Iris pigment epithelial cell (primary cell): ENCODE measurements at places on chromosomes 2 and 18.

DNA sequence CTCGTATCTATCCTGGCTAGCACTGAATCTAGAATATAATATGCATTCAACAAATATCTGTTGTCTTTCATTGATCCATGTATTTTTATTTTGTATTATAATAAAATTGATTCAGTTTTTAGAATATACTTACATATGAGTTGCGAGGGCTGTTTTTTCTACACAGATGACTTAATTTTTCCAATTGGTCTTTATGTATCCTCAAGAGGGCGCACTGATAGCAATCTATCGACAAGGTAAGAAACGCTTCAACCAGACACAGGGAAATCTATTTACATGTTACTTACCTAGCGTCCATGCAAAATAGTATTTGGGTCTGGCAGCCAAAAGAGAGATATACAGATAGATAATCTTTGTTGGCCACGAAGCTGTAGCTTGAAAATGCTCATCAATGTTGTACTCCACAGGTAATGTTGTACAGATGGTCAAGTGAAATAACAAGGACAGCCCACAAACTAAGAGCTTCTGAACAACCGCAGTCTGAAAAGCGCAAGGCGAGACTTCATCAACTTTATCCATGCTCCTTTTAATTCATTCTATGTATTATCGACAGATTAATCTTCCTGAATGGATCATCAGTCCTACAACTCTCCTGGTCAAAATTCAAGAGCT is 35.5 kb upstream of the KIDINS220 start:
- peak; percentile 67 for DNase-seq

- DNase-seq = peak; percentile 37
Measured at GRCh38 chr18:62486290-62486964, 36.4 kb upstream of the ZCCHC2 start.

- DNase-seq = no peak
Measured at GRCh38 chr2:23347471-23348092, 37.4 kb upstream of the KLHL29 start.

DNA sequence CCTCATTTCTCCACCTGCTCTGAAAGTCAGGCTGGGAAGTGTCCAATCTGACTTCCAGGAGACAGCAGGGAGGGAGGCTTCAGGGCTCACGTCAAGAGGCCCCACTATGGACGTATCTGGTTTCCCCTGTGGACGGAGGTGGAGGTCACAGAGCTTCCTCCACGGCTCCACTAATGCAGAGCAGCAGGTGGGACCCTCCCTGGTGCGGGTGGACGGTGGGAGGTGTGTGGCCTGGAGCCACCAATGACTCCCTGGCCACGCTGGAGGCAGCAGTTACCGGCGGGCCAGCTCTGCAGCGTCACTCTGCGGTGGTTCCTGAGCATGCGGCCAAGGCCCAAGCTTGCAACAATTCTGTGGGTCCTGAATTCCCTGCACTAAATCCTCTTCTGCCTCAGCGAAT is 9.0 kb downstream of the CRACDL start:
- DNase-seq = no peak

GRCh38 chr18:80179857-80180558 is 67.3 kb downstream of the PARD6G start:
- DNase-seq = no peak

- peak; percentile 90 for DNase-seq
Measured at GRCh38 chr2:54859997-54860701, 136.7 kb downstream of the EML6 start.

- DNase-seq = no peak
Measured at GRCh38 chr2:232674491-232674890, 22.6 kb upstream of the GIGYF2 start.

GRCh38 chr18:57961876-57962505 is 82.0 kb upstream of the NEDD4L start:
- no peak for DNase-seq

DNA sequence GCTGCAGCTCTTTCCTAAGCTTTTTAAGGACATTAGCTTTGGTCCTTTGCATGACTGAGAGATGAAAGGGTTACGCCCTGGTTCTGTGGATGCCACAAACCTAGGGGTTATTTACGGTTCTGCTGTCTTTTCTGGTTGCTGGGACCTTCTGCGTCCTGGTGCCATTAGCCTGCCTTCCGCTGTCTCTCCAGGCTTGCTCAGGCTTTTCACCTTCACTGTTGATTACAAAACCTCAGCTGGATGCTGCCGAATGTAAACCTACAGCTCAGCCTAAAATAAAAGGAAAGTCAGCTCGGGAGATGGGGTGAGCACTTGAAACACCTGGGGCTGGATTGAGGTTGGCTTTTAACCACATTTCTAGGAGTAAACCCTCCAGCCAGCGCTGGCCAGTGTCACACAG is 130.9 kb upstream of the ARHGAP28 start:
- no peak for DNase-seq

DNA sequence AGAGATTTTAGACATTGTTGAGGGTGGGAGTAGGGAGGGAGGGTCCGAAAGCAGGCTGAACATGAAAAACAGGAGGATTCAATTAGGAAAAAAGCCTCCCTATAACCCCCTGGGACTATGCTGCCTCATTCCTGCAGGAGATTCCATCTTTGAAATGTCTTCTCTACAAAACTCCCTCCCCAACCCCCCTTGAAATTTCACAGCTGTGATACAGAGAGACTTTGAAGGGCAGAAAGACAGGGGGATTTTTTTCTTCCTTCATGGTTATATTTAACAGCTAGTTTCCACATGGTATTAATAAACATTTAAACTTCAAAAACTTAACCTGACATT is 57.6 kb downstream of the TRIB2 start:
- DNase-seq = no peak

DNA sequence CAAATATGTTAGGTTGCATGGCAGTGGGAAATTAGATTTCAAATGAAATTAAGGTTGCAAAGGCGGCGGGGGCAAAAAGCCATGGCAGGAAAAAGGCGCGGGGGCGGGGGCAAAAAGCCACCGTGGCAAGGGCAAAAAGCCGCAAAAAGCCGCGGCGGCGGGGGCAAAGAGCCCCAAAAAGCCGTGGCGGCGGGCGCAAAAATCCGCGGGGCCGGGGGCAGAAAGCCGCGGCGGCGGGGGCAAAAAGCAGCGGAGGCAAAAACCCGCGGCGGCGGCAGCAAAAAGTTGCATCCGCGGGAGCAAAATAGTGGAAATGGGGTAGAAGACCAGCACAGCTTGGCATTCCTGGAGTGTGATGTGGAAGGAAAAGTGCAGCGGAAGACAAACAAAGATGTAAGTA is 417.1 kb downstream of the ANKRD30B start:
- no peak for DNase-seq

DNA sequence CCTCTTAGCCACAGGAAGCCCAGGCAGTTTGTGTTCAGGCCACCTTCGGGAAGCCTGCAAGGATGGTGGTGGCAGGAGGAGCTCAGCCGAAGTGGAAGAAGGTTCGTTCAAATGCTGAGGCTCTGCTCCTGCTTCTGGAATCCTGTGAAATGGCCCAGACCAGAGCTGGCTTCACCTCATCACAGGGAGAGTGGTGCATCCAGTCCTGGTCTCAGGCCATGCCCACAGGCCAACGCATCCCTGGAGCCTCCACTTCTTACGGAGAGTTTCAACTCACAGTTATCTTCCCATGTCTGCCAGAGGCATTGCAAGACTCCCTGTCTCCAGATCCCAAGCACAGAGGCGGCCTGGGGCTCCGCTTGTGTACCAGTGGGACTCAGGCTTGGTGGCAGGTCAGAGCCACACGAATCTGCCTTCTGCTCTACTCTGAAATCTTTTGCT is 82.3 kb downstream of the NDUFA10 start:
- DNase-seq = no peak

- no peak for DNase-seq
Measured at GRCh38 chr18:73007195-73007914, 139.6 kb upstream of the NETO1 start.

DNA sequence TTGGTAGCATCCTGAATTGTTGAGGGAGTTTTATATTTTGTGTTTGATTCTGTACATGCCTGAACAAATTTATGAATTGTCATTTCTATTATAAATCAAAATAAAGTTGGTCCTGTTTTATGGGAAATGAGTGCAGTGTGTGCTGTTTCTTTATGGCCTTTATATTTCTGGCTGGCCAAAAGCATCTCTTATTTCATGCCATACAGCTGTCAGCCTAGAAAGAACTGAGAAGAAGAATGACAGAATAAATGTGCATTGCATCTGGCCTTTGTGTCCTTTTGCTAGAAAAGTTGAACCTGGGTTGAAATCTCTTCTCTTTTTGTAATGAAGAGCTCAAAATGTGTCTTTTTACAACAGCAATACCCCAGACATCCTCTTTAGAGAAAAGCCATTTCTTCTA is 474.7 kb upstream of the LRATD1 start:
- no peak for DNase-seq

- DNase-seq = no peak
Measured at GRCh38 chr18:48835119-48835518, 115.6 kb downstream of the SMAD7 start.

DNA sequence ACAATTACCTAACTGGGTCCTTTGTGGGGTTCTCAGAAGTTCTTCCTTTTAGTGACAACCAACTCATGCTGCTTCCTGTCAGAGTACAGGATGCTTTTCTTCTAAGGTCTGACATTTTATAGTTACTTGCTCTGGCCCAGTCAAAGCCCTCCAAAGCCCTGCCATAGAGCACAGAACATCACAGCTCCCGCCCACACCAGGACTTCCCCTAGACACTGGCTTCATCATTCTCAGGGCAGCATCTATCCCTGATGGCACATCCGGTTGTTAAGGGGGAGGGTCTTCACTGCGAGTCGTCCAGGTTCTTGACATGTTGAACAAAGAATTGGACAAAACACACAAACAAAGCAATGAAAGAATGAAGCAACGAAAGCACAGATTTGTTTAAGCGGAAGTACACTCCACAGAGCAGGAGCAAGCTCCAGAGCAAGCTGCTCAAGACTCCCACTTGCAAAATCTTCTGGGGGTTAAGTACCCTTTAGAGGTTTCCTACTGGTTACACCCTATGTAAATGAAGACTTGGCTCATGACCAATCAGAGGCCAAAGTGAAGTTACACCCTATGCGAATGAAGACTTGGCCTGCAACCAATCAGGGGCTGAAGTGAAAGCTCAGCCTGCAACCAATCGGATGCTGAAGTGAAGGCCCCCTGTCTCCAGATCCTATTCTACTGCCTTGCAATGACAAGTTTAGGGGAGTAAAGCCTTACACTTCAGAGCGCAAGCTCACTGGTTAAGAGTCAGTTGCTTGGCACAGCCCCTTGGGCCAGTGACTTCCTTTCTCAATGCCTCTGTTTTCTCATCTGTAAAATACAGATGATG is 79.0 kb downstream of the HDAC4 start:
- no peak for DNase-seq

- no peak for DNase-seq
Measured at GRCh38 chr2:237359894-237360780, 53.8 kb downstream of the COL6A3 start.

GRCh38 chr2:192030289-192030688 is 164.4 kb downstream of the TMEFF2 start:
- peak; percentile 56 for DNase-seq

DNA sequence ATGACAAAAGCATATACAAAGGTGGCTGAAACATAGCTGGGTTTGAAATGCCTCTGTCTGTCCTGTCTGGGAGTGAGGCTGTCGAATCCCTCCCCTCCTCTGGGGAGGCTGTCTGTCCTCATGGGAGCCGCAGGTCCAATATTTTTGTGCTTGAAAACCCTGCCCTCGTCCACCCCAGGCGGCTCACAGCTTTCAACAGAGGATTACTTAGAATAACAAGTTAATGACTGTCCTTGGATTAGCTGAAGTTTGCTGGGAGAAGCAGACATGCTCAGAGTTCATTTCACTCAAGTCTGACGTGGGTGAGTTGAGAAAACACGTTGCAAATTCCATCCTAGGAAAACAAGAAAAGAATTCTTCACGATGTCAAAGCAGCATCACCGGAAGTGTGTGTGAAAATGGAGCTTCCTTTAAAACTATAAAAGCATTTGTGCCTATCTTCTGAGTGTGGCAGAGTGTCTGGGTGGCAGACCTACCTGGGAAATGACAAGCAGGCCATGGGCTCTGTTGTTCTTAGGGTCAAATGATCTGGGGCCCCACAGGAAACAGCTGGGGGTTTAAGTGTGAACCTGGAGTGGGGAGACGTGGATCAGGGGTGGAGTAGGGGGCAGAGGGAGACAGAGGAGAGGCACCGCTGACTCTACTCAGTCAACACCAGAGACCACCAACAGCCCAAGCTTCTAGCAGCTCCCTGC is 77.1 kb downstream of the DDX1 start:
- peak; percentile 88 for DNase-seq
